ENCODE measurements at places on chromosomes 5 and 9.

DNA sequence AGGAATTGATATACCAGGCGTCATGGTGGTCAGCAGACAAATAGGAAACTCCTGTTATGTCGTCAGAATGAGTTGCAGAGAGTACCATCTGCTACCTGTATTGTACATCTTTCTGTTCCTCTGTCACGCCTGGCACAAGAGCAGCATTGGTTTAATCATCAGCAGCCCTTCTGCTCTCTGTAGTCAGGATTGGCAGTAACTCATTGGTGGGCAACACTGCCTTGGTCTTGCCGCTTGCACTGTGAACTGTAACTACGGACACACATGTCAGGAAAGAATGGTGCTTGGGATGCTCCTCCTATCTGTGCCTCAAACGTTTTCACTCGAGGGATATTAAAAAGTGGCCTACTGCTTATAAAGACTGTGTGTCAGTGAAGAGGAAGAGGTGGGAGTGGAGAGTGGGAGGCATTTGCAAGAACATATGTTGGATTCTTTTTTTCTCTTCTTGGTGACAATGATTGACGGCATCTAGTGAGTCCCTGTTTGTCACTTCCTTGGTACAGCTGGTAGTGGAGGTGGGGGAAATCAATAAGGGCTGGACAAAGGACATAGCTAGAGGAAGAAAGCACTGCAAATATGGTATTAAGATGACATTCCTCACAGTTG is 76.6 kb downstream of the F2RL2 start:
- no peak for DNase-seq

- no peak for DNase-seq
Observed at GRCh38 chr5:169828385-169828784, 151.9 kb downstream of the INSYN2B start.

DNA sequence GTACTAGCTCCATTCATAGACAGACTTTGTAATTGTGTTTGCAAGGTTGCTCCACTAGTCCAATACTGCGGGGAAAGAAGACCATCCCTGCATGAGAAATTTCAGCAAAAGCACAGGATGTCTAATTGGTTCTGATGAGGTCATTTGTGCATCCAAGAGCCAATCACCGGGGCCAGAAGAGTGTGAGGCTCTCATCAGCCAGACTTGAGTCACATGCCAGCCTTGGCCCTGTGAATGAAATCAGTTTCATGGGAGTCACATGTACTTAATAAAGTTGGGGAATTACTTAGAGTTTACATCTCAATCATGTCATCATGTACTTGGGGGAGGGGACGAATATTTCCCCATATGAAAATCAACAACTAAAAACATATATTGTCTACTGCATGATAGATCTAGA is 1236.0 kb downstream of the MAT2B start:
- DNase-seq, result no peak

GRCh38 chr5:155017610-155018009 is 4.1 kb downstream of the KIF4B start:
- no peak for DNase-seq

DNA sequence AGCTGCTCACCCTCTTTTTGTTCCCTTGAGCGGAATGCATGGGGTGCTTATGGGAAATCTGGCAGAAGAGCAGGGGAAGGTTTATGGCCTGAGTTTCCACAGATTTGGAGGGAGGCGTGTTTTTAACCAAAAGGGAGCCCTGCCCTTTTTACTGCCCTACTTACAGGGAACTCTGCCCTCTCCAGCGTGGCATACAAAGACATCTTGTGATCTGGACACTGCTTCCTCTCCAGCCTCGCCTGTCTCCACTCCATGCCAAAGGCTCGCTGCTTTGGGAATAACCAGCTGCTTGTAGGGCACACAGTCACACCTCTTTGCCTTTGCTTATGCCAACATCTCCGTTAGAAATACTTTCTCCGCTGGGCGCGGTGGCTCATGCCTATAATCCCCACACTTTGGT is 314.2 kb downstream of the ARHGAP26 start:
- no peak for DNase-seq

GRCh38 chr9:78618735-78619134 is 321.8 kb downstream of the PSAT1 start:
- no peak for DNase-seq

- DNase-seq, result no peak
Observed at GRCh38 chr5:126878085-126878484, 101.1 kb downstream of the LMNB1 start.

DNA sequence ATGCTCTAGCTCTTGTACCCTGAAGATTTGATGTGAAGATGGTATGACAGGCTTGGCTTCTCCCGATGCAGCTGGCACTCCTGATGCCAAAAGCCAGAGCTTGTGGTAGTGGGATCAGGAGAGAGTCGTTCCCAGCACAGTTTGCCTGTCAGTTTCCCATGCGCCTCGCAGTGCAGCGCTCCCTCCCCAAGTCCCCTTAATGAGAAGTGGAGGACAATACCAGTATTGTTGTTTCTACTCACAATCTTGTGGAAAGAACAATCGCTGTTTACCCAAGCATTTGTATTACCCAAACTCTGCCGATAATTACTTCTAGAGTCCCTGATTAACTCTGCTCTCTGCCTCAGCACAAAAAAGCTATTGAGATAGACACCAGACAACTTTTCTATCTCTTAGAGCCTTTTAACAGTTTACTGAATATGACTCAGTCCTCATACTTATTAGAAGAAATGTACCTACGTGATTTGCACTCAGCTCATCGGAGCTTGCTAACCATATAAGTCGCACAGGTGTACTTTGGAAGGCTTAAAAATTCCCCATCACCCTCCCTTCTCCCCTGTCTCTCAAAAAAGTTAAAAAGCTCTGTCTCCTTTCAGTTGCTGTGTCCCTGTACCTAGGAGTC is 283.2 kb upstream of the TMEM161B start:
- DNase-seq, result no peak

- DNase-seq, result no peak
Observed at GRCh38 chr5:56434986-56435385, 201.9 kb upstream of the ANKRD55 start.

DNA sequence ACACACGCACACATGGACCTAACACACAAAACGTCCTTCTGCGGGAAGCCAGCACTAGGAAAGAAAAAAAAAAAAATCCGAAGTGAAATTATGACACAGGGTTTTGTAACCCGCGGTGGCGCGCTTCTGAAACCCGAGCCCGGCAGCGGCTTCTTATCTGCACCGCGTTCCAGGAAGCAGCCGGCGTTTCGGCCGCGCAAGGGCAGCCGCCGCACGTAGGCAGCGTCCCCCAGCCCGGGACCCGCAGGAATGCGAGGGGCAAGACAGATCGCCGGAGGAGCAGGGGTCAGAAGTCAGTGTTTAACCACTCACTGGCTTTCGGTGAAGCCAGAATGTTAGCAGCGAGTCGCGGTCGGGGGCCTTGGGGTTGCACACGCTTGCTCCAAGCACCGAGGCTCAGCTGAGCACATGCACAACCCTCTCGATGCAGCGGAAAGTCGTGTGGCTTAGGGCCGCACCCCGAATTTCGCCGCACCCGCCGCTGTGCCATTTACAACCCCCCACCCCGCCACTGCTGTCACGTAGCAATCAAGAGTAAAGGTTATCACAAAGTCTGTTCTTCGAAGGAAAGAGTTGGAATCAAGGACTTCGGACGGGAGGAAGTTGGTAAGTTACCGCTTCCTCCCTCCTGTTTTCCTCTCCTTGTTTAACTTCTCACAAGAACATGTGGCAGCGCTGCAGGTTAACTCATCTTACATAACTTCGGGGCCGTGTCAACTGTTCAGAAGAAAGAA is 167.9 kb downstream of the AUH start:
- DNase-seq, result peak; percentile 25

- DNase-seq, result no peak
Observed at GRCh38 chr5:73317523-73317922, 131.1 kb downstream of the FOXD1 start.

GRCh38 chr9:136312436-136312835 is 8.5 kb upstream of the CCDC187 start:
- DNase-seq, result no peak

DNA sequence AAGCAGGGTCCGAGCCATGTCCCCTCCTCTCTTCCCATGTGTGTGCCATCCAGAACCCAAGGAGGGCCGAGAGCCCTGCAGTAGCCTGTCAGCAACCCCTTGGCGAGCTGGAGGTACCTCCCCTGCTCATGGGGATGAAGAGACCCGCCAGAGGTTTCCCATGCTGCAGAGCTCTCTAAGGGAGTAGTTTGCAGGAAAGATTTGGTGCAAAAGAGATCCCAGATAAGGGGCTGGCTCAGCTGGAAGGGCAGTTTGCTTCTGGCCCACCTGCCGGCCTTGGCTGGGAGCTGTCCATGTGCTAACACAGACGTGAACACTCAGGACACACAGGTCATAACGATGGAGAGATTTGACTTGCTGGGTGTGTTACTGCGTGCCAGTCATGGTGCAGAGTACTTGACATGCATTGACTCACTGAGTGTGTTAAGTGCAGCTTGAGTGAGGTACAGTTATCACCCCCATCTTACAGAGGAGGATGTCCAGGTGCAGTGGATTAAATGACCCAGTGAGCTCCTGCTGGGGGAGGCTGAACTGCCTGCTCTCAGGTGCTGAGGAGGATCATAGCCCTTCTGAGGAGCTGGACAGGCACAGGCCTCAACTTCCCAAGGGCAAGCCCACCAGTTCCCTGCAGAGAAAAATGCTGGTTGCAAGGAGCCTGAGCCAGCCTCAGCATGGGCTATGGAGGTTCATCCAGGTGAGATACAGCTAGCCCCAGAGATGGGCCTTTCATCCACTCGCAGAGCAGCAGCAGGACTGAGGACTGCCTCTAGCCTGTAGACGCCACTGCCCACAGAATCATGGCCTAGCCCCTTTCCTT is 6.3 kb upstream of the SLC25A48 start:
- DNase-seq, result no peak

- no peak for DNase-seq
Observed at GRCh38 chr9:115900698-115901097, 252.9 kb upstream of the PAPPA start.

DNA sequence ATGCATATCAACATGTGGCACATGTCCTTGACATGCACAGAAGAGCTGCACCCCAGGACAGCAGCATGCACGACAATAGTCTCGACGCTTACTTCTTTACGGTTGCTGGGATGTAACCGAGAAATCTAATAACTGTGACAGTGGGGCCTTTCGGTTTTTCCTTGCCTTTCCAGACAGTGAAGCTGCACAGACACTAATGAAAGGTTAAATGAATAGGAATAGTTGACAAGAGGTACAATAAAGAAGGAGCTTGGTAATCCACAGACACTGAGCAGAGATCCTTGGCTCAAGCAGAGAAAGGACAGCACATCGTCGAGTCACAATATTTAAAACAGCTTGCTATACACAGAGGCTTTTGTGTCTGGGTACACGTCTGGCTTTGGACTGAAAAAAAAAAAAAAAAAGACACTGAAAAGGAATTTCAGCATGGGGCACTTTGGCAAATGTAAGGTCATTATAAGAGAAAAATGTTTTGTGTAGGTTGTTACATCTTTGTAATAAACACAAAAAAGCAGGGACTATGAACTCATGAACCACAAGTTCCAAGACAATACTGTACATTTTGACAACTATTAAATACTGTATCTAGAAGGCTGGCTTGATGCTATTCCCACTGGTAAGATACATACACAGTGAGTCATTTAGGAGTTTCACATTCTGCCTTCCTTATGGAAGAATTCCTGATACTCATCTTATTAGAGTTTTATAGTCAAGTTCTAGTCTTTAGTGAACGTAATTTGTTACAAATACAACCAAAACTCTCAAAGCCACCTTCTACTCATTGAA is 5.6 kb downstream of the BNC2 start:
- no peak for DNase-seq

GRCh38 chr5:124232515-124232914 is 513.9 kb downstream of the ZNF608 start:
- no peak for DNase-seq

DNA sequence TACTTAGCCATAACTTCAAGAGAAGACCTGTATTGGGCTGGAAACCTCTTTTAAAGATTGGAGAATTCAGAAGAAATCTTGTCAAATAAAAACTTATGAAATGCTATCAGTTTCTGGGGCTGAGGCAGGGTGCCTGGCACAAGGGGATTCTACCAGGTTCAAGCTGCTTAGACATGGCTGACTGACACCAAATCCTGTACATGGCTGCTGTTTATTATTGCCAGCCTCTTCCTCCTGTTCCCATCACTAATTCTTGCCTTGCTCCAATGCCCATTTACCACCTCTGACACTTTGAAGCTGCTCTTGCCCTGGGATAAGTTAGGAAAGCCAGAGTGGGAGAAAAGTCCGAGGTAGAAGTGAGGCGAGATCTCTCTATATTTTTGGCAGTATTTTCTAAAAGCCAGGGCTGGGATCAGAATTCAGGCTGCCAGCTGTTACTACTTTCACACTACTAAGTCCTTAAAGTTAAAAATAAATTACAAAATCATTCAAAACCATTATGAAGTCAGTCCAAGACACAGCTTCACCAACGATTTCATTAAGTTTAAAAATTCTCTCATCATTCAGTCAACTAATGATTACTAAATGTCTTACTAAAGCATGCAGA is 66.3 kb upstream of the TNFAIP8 start:
- DNase-seq, result no peak

DNA sequence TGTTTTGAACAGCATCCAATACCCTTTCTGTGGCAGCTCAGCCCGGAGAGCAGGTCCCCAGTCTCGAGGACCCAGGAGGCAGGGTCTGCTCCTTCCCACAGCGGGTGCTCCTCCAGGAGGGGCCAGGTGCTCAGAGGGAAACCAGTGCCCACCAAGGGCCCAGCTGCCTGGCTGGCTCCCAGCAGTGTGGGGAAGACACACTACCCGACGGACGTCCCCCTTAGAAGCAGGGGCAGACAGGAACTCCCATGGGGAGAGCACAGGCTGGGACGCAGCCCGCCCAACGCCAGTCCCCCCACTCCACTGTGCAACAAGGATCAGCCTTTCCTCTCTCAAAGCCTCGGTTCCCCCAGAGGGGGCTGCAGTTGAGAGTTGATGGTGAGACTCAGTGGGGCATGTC is 57.6 kb downstream of the ADAMTS2 start:
- no peak for DNase-seq

DNA sequence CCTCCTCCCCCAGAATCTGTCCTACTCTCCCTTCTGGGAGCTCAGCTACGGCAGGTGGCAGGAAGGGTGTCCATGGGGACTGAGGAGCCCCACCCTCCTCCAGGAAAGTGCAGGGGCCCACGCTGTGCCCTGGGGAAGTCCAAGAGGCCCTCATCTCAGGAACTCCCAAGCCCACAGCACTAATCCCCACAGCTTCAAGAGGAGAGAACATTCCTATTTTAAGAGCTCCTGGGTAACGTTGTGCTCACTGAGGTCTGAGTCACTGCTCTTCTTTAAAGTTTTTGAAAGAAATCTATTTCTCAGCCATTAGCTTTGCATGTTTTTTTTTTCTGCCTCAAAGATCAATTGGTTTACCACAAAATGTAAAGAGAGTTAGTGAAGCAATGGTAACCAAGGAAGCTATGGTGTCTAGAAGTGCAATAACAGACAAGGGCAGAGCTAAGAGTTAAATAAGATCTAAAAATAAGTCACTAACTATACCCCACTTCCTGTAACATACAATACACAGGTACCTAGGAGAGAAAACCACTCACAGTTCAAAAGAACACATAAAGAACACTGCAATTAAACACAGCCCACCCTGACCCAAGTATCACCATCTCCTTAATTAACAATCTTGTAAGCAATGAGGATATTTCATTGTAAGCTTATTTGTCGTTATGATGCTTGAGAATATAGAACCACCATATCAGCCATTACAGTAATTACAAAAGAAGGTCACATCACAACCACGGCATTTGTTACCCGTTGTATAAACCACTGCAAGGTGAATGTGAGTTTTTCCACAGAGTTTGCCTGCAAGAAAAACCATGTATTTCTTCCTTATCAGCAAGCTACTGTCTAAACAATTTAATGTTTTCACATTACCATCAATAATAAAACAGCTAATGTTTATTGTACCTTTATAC is 382.3 kb upstream of the SLC30A5 start:
- DNase-seq, result no peak

GRCh38 chr5:67380431-67380830 is 183.8 kb upstream of the CD180 start:
- DNase-seq, result no peak
